ENCODE measurements at places on chromosomes 7 and 10.

GRCh38 chr7:28397141-28397540 lies 15.2 kb upstream of the CREB5 start:
- DNase-seq, result no peak

GRCh38 chr7:139105484-139105883 lies 4.0 kb downstream of the ZC3HAV1 start:
- DNase-seq, result no peak

DNA sequence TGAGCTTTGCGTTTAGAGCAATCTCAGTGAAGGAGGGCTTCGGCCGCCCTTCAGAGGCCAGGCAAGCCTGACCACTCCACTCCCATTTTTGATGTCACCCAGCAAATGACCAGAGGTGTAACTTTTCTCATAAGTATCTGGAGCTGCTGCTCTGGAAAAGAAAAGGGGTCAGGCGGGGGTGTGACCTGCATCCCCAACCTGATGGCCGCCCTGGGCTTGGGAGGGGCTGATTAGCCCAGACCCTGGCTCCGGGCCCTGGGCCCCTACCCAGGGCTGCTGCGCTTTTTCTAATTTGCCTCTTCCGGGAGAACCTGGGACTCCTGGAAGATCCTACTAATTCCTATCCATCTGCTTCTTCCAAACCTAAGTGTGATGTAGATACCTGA lies 9.6 kb upstream of the EBF3 start:
- DNase-seq, result no peak

GRCh38 chr10:127874671-127875448 lies 17.9 kb downstream of the CLRN3 start:
- no peak for DNase-seq

DNA sequence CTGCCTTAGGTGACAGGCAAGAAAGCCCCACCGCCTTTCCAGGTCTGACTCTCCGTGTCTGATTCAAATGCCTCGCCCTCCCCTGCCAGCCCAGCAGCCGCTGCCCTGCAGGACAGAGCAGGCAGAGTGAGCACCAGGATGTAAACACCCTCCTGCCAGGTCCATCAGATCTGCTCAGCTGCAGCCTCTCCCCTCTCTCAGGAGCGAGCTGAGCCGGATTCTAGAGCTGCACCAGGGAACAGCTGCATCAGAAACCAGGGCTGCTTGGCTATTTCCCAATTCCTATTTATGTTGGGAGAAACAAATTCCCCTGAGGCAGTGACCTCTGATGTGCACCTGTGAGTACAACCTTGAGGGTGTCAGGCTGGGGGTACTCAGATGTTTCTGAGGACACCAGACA lies 121.5 kb upstream of the ZMIZ1 start:
- DNase-seq, result no peak

- DNase-seq, result no peak
Measured at GRCh38 chr7:150408393-150409299, 29.5 kb downstream of the ZNF775 start.

- DNase-seq, result no peak
Measured at GRCh38 chr7:39247576-39247975, 269.9 kb downstream of the POU6F2 start.

DNA sequence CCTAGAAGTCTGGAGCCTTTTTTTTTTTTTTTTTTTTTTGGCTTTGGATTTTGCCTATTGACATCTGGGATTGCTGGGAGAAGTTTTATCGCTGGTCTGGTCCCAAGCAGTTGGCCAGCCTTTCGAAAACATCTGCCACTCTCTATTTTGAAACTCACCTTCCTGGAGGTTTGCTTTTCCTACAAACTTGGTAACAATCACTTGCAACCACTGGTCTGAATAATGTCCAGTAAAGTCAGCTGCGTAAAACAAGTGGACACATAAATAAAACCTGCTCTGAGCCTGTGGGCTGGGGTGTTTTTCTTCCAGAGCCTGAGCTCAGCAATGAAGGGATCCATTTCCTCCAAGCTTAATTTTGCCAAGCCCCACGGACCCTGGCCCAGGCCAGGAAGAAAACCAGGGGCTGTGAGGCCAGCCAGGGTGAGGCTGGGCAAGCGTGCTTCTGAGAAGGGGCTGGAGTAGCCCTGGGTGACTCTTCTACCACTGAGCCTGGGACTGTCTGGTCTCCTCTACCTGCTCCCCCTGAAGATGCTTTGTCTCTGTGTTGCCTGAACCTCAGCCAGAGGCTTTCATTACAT lies 202.2 kb downstream of the GFRA1 start:
- DNase-seq, result no peak

DNA sequence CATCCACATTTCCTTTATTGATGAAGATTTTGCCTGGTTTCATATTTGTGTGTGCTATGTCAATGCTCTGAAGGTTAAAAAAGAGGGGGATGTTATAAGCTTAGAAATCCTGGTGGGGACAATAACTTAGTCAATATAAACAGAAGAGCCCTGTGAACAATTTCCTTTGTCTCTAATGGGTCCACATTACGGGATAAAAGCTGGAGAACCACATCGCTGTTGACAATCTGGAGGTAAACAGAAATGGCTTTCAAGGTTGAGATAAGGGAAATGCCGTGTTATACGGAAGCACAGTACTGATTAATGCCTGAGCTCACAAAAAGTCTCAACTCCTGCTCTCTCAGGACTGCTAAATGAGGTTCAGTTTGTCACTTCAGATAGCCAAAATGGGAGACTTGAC lies 16.8 kb downstream of the ASAH2 start:
- no peak for DNase-seq

GRCh38 chr10:11448545-11449244 lies 162.8 kb downstream of the USP6NL start:
- DNase-seq, result no peak

DNA sequence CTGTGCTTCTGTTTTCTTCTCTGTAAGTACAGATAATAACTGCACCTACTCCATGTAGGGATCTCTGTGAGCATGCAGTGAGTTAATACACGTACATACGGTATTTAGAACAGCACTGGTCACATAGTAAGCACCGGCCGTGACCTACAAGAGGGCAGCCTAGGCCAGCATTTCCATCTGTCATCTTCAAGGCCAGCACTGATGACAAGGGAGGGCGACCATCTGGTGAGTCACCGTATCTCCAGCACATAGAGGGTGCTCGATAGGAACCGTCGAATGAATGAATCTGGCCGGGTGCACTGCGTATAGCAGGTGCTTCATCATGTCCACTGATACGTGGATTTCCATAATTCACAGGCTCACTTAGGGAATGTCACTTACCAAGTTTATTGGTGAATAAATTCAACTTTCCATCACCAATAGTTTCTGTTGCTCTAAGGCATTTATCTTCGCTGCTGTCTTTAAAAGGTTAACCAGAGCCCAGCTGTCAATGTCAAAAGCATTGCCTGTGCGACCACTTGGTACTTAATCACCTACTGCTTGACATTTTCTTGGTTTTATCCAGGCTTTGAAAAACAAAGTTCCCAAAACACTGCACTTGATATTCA lies 8.3 kb downstream of the NOD1 start:
- no peak for DNase-seq

- DNase-seq, result no peak
Measured at GRCh38 chr7:39535720-39536119, 30.5 kb upstream of the YAE1 start.

- DNase-seq, result no peak
Measured at GRCh38 chr10:88881320-88881719, 1.3 kb downstream of the STAMBPL1 start.

- no peak for DNase-seq
Measured at GRCh38 chr10:128281861-128282260, 155.6 kb upstream of the MKI67 start.

DNA sequence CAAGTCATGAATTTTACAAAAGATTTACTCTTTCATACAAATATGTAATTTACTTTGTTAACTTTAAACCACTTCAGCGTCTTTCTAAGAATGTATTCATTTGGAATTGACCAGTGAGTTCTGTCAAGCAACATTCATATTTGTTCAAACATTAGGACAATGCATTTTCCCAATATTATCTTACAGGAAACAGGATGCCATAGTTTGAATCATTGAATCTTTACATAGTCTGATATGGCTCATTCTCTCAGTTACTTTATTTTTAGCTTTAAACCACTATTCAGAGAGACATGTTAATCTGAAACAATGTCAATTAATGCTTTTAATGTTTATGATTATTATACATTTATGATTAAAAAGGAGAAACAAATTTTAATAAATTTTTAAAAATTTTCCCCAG lies 21.1 kb upstream of the MEOX2 start:
- no peak for DNase-seq

GRCh38 chr10:26528715-26529393 lies 90.7 kb downstream of the APBB1IP start:
- DNase-seq, result no peak

DNA sequence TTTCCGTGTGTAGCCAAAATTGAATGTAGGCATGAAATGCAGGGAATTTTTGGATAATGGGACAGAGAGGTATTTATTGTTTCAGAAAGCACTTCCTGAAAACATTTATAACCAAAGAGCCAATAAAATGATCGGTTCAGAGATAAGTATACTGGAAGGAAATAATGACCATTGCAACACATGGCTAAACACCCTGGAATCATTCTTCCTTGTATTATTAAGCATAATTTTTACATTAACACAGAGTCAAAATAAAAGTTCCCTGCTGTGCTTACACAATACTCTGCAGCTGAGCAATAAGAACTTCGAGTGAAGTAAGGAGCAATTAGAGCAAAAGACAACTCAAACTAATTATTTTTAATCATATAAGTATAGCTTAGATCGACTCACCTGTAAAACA lies 648.3 kb downstream of the TNS3 start:
- no peak for DNase-seq

DNA sequence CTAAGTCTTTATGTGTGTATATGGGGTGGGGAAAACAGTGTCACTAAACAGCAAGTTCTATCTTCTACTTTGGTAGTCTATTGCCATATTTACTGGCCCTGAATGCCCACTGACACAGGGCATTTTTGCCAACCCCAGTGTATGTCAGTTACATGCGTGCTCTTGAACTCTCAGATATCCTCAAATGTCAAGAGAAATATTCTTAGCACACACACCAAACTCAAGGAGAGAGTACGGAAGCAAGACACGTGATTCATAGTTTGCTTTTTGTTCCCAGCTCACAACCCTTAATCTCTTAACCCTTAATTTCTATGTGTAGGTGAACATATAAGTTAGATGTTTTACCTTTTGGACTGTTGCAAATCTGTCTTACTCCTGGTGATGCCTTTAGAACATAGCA lies 39.3 kb downstream of the EPC1 start:
- no peak for DNase-seq

DNA sequence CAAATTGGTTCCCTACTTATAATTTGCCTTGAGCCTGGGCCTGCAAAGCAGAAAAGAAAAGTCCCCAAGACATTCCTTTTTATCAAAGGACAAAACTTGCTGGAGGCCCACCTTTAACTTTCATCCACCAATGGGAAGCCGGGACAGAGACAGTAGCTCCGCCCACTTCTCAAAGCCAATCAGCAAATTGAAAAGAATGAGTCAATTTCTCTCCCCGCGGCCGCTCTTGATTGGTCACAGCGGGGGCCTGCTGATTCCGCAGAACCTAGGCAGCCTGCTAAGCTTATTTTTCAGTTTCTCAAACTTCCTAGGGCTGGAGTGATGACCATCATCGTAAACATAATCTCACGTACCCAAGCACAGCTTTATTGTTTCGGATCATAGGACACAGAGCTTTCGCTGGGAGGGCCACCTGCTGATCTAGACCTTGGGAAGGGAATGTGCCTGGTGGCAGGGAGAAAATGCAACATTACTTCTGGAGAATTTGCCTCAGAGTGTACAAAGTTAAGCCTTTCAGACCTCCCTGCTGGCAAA lies at the start of gene SLC13A4:
Gene SLC13A4, minus strand, starts transcription at position 51 of the 534 bp plus-strand sequence. CDS start 690 bp downstream, outside the sequence.
- no peak for DNase-seq

GRCh38 chr10:129411393-129411705 lies 55.7 kb upstream of the MGMT start:
- DNase-seq, result no peak

DNA sequence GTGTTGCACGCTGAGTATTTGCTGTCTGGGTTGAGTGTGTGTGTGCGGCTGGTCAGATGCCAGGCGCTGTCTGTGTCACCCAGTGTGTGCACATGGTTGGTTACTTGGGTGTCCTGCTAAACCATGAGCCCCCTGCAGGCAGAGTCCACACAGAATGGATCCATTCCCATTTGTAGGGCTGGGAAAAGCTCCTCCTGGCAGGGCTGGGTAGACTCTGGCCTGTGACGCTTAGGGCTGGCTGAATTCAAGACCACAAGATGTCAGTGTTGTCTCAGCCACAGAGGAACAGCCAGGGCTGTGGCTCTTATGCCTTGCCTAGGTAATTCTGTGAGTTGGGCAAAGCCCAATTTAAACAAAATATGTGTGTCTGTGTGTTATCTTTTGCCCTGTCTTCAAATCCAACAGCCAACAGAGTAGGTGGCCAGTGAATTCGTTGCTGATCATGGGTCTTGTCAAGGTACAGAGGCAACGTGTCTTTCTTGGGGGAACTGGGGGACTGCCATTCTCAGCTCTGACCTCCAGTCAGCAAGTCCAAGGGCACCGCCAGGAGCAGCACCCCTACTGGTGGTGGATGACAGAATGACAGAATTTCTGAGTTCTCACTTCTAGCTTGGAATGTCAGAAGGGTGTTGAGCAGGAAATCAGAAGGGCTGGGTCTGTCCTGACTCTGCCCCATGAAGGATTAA lies 285.1 kb downstream of the CCSER2 start:
- no peak for DNase-seq

DNA sequence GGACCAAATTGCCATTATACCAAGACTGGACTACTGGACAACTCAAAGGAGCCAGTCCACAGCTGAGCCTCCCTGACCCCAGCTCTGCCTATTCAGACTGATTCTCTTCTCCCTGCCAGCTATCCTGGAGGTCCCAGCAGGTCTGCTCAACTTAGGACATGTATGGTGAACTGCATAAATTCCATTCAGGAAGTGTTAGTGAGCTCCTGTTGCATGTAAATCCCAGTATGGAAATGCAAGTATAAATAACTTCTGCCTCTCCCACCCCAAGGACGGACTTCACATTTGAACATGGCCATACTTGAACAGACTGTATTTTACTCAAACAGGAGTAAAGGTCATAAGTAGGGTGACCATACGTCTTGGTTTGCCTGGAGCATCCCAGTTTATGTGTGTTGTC lies 128.4 kb downstream of the CHCHD3 start:
- no peak for DNase-seq

GRCh38 chr10:70967591-70968587 lies 79.5 kb upstream of the PCBD1 start:
- no peak for DNase-seq

GRCh38 chr10:18332048-18332447 lies 191.8 kb downstream of the CACNB2 start:
- no peak for DNase-seq

DNA sequence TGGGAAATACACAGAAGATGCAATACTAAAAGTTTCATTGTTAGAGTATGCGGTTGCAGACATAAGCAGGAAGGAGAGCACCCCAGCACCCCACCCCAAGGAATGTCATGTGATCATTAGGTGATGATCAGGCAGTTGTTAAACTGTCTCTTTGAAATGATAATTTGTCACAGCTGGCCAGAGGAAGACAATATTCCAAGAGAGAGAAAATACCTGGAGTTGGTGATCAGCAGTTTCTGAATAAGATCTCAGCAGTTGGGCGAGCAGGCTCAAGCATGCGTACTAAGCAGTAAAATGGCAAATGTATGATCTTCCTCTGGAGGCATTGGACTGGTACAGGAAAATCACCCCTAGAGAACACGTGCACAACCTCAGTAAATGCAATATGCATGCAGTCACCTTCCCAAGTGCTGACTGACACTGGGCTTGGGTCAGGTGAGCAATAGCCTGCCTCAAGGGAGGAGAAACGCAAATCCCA lies 250.1 kb upstream of the MBL2 start:
- no peak for DNase-seq

GRCh38 chr7:16399265-16399831 lies 22.0 kb downstream of the CRPPA start:
- DNase-seq, result no peak
